Aorta (tissue), 5 donors: ENCODE measurements at places on chromosomes 1 and 21.

GRCh38 chr1:8017495-8018197, 8.5 kb downstream of the ERRFI1 start:
- DNase-seq: no peak

DNA sequence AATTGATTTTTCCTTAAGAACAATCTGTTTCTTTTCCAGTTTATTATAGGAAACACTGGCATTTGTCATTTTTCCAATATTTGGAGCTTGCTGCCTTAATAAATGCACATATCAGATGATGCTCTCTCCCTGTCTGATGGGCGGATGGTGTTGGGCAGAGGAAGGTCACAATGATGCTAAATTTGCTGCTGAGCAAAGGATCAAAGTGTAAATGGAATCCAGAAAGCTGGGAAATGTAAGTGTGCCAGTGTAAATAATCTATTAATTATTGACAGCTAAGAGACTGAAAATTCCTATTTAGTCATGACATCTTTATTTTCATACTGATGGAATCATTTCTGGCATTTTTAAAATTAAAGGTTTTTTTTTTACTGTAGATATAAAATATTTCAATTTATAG, 243.2 kb downstream of the PTBP2 start:
- no peak for DNase-seq

- no peak for DNase-seq
These were observed 15.4 kb downstream of the KCNH1 start for GRCh38 chr1:211118407-211119102.

- no peak for DNase-seq
These were observed 451.7 kb downstream of the CAMTA1 start for GRCh38 chr1:7236844-7237515.

DNA sequence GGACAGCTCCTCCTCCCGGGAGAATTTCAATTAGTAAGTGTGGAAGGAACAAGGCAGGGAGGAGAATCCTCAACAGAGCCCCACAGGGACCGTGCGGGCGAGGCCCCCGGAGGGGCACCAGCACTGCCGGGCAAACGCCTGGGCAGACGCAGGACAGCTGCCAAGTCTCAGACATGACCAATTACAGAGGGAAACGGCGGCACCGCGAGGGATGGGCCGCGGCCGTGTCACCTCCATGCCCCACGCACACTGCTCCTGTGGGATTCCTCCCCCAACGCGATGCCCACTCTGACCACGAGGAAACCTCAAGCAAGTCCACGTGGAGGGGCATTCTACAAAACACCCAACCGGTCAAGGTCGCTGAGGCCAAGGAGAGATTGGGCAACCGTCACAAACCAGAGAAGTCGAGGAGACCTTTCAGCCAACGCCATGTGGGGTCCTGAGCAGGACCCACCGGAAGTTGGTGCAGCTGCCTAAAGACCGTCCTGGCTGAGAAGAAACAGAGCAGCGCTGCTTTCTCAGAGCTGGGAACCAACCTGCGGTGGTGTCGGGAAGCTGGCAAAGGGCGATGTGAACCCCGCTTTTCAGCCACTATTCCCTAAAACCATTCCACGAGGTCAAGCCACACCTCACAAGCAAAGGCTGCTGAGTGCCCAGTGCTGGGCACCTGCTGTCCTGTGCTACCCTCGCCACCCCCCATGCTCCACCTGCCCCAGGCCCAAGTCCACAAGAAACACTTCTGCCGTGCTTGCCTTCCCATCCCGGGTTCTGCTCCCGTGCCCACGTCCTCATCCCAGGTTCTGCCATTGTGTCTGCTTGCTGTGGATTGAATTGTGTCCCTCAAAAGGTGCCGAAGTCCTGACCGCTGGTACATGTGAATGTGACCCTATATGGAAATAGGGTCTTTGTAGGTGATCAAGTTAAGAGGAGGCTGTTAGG, 1.4 kb upstream of the KRTAP10-4 start:
- DNase-seq: no peak

GRCh38 chr1:167936930-167937708, at the start of gene MPC2:
TSS of gene MPC2 (minus strand) at chr1:167937072. CDS start at chr1:167935841, 1,231 bp downstream.
- peak; percentile 78 for DNase-seq

DNA sequence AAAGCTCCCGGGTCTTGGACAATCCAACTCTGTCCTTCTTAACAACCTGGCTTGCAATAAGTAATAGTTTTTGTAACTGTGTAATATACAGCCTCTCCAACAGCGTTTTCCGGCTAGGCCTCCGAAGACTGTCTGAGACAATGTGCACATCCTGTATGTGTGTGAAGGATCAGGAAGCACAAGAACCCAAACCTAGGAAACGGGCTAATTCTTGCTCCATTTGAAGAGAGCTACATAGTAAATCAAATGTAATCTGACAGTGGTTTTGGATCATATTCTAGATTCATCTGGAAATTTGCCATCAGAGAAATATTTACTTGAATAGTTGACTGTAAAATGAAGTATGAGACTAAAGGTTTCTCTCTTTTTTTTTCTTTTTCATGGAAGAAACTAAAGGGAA, 1.2 kb downstream of the GPR52 start:
- no peak for DNase-seq

DNA sequence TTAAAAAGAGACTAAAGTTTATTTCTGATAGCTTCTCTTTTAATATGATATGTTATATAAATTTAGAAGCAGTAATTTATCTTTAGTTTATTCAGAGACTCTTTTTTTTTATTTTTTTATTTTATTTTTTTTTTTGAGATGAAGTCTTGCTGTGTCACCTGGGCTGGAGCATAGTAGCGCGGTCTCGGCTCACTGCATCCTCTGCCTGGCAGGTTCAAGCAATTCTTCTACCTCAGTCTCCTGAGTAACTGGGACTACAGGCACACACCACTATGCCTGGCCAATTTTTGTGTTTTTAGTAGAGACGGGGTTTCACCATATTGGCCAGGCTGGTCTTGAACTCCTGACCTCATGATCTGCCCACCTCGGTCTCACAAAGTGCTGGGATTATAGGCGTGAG, 89.6 kb downstream of the DISP1 start:
- DNase-seq: no peak

DNA sequence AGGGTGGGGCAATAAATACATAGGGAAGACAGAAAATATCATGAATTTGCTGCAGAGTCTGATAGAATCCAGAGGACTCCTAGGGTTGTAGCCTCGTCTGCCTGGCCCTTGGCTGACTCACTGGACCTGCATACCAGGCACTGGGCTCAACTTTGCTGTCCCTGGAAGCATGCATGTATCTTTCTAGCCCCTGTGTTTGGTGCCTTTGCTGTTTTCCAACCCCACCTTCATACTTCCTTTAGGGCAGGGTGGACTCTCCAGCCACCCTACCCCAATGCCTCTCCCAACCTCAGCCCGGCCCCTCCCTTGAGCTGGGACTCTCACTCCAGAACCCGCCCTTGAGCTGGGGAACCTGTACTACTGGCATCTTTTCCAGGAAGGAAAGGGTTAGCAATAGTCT, 1.2 kb downstream of the RAB25 start:
- DNase-seq: no peak

- no peak for DNase-seq
These were observed 40.6 kb downstream of the CHRM3 start for GRCh38 chr1:239426821-239427475.

DNA sequence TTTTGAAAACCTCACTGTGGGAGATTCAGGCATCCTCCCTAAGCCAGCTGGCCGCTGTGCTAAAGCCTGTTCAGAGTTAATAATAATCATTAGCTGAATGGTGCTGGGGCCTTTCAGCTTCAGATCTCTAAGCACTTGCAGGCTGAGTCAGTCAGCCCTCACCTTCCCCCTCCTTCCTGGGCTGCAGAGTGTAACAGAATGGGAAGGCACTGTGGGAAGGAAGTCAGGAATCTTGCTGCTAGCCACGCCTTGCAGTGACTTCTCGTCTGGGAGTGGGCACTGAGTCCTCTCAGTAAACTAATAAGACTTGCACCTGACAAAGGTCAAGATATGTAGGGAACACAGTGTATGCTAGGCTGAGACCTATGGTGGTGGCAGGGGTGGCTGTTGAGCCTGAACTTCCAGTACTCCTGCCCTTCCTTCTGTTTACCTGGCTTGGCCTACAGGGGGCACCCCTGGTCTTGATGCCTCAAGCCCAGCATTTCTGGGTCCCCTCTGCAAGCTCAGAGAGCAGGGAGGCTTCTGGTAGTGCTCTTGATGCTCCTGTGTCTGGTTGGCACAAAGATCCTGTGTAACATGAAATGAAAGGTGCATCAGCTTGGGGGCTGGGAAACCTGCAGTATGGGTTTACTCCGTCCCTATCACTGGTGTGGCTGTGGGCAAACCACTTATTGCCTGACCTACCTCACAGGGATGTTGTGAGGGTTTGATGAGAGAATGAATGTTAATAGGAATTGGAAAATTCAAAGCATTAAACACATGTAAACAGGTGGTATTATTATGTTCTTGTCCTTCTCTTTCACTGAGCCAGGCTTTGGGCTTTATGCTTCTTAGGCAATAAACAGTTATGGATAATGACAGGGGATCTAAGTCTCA, 6.0 kb downstream of the CYB561D1 start:
- no peak for DNase-seq

DNA sequence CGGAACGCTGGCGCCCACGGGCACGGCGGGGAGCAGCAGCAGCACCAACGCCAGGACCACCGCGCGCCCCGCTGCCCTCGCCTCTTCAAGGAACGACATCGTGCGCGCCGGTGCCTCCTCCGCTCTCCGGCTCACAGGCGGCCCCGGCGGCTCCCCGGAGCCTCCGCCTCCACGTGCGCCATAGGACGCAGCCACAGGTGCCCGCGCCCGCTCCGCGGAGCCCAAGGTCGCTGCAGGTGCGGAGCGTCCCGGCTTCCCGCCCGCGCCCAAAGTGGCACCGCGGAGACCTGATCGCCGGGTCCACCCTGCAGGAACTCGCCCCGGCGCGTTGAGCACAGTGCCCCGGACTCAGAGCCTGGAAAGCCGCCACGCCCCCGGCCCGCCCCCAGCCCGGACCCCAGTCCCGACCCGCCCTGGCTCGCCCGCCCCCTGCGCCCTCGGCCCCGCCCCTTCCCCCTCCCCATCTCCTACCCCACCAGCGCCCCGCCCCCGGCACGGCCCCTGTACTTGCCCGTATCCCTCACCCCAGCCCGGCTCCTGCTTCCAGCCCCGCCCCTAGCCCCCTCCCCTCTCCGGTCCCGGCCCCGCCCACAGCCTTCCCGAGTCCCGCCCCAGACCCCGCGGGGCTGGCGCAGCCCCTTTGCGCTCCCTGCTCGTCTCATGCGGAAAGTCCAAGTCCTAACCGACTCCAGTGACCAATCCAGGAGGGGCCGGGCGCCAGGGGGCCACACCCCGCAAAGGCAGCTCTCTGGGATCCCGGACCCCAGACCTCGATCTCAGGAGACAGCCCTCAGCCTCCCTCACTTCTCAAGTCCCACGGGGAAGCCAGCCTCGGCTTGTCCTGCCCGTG, at the start of gene MEGF6:
Gene MEGF6, minus strand, starts transcription at position 339 of the 850 bp plus-strand sequence. Its CDS starts 240 bp downstream, at position 99.
- peak; percentile 92 for DNase-seq

- DNase-seq: no peak
These were observed 171.4 kb upstream of the HMGB4 start for GRCh38 chr1:33692206-33693188.

DNA sequence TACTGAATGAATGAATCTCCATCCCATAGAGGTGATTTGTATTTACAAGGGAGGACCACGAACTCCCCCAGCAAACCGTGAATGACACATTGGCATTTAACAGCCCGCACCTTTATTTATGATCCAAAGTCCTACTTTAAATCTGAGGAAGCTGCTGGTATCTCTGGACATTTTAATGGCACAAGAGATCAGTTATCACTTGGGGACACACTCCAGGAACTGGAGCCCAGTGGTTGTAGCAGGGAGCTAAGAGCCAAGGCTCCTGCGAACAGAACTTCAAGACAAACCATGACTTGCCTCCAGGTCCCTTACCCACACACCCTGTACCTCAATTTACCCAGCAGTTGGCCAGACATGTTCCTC, 1.2 kb downstream of the CTNNBIP1 start:
- DNase-seq: no peak

DNA sequence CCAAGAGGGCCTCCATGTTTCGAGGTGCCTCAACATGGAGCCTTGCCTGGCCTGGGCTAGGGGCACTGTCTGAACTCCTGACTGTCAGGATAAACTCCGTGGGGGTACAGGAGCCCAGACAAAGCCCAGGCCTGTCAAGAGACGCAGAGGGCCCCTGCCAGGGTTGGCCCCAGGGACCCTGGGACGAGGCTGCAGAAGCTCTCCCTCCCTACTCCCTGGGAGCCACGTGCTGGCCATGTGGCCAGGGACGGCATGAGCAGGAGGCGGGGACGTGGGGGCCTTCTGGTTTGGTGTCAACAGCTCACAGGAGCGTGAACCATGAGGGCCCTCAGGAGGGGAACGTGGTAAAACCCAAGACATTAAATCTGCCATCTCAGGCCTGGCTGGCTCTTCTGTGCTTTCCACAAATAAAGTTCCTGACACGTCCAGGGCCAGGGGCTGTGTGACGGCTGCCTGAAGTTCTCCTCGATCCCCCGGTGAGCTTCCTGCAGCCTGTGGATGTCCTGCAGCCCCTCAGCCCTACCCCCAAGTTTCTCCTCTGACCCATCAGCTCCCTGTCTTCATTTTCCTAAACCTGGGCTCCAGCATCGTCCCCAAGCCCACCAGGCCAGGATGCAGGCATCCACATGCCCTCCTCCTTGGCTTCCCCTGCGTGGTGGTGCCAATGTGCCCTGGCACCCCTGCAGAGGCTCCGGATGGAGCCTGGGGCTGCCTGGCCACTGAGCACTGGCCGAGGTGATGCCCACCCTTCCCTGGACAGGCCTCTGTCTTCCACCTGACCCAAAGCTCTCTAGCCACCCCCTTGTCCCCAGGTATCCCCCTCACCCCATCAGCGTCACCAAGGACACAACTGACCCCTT, 12.8 kb upstream of the LRRC3 start:
- DNase-seq: peak; percentile 44

GRCh38 chr1:3313576-3313950, 140.9 kb upstream of the ARHGEF16 start:
- DNase-seq: peak; percentile 97

GRCh38 chr21:45304945-45305344, 17.2 kb upstream of the POFUT2 start:
- peak; percentile 53 for DNase-seq

DNA sequence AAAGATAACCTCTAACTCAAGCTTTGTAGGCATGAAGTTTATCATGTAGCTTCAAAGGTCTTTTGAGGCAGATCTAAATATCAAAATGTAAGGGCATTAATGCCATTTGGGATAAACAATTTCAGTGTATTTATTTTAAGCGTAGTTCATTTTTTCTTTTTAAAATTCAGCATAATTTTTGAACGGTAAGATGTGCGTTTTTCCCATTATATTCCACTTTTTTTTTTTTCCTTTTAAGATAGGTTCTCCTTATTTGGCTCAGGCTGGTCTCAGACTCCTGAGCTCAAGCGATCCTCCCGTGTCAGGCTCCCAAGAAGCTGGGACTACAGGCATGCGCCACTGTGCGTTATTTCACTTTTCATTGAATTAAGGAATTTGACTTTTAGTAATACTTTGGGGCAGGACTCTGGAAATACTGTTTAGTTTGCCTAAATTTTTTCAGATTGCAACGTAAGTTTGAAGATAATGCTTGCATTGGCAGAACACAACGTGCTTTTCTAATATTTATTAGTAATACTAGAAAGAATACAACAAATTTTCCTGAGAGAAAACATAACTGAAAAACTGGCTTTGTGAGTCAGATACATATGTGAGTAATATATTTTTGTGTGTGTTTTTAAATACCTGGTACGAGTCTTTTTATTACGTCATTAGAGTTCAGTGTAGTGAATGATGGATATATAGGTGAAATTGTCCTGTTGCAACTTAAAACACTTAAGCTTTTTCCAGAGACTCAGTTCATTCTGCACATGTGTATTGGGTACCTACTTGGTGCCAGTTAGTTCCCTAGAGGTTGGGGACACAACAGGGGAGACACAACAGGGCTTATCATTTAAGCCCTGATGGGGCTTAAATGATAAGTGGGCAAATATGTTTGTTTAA, 2.2 kb downstream of the RALGPS2 start:
- DNase-seq: no peak

- no peak for DNase-seq
These were observed 119.4 kb downstream of the C1orf94 start for GRCh38 chr1:34296059-34296458.
